AG04449 (cell line): ENCODE measurements at places on chromosomes 3 and 15.

DNA sequence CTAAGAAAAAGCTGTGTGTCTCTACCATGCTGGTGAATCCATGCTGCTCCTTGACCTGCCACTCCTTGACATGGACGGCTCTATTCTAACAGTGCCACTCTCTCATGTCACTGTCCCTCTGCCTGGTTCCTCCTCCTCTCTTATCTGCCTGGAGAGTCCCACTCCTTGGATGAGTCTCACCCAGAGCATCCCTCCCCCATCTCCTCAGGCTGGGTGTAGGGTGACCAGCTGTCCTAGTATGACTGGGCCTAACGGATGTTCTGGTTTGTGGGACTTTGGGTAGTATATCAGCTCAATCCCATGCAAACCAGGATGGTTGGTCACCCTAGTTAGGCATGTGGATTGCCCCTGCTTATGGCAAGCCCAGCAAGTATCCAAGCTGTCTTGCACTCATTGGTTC, 54.3 kb downstream of the LIPC start:
- no peak for DNase-seq

DNA sequence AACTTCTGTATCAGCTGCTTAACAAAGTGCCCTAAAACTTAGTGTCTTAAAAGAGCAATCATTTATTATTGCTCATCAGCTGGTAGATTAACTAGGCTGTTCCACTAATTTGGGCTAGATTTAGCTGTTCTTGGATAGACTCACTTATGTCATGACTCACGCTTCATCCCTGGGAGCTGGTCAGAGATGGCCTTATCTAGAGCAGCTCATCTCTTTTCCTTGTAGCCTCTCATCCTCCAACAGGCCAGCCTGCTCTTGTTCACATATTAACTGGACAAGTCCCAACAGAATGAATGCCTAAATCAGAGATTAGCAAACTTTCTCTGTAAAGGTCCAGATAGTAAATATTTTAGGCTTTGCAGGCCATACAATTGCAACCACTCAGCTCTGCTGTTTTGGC, 66.9 kb upstream of the PLAAT1 start:
- no peak for DNase-seq

GRCh38 chr3:194287977-194288706, 63.0 kb downstream of the CPN2 start:
- no peak for DNase-seq

GRCh38 chr3:188151438-188151837, 2.5 kb upstream of the LPP start:
- no peak for DNase-seq

DNA sequence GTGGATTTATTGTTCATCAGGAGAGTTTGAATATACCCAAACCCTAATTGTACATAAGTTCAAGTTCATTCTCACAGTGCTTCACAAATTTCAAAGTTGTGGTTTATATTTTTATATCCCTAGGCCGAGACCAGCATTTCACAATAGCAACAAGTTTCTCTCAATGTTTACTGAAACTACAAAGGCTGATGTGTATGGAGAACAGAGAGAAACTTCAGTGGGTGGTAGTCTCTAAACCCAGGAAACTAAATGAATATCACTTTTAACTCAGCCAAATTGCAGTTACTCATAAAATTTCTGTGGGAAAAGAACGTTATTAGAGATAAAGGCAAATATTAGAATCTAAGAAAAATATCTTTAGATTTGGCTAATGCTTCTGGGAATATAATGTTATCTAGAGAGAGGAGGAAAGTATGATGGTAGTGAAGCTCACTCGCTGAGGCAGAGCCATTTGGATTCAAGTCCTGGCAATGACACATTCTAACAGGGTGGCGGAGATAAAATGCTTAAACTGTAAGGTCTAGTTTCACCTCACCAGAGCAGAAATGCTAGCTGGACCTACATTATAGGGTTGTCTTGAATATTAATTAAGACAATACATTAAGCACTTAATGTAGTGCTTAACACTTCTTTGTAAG, 514.8 kb downstream of the EPHA3 start:
- no peak for DNase-seq

DNA sequence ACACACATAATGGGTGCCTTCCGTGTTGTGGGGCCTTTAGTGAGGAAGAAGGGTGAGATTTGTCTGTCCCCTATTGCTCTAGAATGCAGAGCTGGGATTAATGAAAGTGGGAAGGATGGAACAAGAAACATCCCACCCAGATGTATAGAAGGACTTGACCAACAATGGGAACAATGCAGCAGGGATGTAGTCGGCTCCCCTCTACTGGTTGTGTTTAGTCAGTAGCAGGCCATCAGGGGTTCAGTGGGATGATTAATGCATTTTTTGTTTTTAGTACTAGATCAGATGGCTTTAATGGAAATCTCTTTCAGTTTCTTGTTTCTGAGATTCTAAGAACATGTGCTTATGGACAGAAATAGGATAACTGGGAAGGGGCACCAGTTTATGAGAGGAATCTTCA, 156.0 kb upstream of the ROPN1 start:
- DNase-seq, result peak; percentile 5

DNA sequence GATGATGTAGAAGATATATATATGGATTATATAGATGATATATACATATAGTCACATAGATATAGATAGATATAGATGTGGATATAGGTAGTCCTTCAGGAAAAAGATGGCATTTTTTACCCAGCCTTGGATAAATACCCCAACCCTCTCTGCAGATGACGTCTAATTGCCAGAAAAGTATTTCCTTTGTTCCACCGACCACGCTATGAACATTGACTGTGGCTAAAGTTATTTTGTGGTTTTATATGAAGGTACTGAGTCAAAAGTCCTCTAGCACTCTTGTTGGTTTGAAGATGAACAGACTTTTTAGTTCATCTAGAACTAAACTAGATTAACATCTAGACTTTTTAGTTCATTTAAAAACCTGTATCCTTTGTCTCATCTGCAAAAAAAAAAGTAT, 207.7 kb downstream of the PLOD2 start:
- DNase-seq, result no peak

DNA sequence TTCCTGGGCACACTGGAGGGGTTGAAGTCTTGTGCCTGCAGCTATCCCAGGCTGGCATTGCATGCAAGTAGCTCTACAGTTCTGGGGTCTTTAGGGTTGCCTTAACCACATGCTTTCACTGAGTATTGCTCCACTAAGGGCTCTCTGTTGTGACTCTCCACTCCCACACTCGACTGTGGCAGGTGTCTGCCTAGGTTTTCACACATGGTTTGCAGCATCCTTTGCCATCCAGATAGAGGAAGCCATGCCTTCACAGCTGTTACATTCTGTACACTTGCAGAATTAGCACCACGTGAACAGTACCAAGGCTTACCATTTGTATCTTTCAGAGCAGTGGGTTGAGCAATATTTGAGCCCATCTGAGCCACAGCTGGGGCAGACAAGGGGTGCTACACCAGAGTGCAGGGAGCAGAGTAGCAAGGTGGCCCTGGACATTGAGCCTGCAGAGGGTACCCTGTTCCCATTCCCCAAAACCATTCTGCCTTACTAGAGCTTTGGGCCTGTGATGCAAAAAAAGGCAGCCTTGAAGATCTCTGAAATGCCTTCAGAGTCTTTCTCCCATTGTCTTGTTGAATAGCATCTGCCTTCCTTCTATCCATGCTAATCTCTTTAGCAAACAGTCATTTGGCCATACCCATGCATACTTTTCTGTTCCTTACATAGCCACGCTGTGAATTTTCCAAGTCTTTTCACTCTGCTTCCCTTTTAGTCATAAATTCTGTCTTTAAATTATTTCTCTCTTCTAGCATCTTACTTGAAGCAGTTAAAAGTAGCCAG, 95.2 kb upstream of the PLCL2 start:
- DNase-seq, result no peak

DNA sequence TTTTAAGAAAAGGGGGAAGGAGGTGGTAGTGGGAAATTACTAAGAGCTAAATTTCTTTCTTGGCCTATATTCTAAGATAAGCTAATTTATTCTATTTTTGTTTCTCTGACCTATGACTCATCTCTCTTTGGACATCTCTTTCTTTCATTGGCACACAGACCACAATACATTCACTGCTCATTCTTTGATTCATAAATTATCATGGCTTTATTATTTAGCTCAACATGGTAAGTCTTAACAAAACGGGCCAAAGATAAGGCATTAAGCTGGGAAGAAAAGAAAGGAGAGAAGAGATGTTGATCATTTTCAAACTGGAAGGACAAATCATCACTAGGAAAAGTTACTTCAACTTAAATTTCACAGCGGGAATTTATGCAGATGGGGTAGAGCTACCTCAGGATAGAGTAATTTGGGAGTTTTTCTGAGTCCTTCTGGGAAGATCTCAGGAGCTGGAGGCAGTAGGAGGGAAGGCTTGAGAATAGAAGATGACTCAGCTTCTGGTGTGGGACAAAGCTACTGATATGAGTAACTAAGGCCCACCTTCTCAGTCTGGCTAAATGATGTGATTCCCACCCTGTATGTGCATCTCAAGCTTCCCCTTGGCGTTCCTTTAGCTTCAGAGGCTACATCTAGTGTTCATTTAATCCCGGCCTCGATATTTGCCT, 7.5 kb upstream of the ALCAM start:
- no peak for DNase-seq

GRCh38 chr3:155657161-155657560, 87.7 kb downstream of the PLCH1 start:
- DNase-seq, result no peak

DNA sequence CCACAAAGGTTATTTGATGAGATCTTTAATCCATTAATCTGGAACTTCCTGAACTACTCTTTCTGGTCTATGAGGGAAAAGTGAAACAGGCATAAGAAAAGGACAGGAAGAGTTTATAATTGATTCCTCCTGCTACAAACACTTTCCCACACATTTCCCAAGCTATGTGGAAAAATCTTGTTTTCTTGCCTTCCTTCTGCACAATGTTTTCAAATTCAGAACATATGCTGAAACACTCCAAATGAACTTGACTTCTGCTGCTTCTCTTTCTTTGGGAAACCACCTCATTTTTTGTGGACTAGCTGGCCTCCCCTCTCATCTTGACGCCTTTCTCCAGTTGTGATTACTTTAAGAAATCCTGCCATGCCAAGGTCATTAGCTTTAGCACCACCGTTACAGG, 100.7 kb upstream of the PTPRG start:
- DNase-seq, result no peak

- no peak for DNase-seq
These were observed 35.8 kb upstream of the FBN1 start for GRCh38 chr15:48681353-48681752.

- no peak for DNase-seq
These were observed 5.7 kb upstream of the FOXB1 start for GRCh38 chr15:59998305-59998949.

GRCh38 chr3:172586436-172586835, 63.2 kb upstream of the TNFSF10 start:
- DNase-seq, result no peak

DNA sequence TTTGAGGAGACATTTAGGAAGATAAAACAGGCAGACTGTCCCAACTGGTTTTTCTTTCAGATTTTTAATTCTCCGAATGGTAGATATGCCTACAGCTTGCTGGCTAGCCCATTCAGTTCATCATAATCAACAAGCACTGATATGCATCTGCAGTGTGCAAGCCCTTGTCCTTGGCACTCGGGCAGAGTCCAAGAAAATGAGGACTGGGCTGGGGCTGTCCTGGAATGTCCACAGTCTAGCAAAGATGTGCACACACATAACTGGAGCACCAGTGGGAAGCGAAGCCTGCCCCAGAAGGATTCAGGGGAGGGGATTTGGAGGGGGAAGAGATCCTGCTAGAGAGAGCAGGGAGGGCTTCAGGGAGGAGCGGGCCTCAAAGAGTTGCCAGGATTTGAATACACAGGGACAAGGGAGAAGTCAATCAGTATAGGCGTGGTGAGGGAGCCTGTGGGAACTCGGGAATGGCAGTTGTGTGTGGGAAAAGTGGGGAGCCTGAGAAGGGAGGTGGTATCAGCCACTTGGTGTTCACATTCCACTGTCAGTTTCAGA, 8.7 kb downstream of the FAH start:
- DNase-seq, result no peak

DNA sequence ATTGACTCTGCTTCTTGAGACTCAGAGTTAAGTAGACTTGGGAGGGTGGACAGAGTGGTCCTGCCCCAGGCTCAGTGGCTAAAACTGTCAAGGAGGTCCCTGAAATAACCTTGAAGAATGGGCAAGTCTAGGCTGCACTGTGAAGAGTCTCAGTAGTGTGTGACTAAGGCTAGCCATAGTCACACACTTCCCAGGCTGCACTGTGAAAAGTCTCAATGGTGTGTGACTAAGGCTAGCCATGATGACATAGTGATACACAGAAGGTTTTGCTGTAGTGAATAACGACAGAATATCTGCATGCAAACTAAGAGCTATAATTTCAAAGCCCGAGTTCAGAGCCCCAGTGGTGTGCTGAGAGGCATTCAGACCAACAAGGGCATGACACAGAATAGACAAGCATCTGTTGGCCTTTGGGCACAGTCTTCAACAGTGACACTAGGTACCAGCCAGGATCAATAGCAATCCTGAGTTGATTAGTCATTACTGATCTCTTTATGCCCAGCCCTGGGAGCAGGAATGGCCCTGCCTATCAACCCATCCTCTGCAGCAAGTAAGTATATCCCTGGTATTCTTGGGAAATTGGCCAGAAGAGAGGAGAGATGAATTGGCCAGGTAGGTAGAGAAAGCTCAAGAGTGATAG, 72.4 kb upstream of the BBX start:
- no peak for DNase-seq

DNA sequence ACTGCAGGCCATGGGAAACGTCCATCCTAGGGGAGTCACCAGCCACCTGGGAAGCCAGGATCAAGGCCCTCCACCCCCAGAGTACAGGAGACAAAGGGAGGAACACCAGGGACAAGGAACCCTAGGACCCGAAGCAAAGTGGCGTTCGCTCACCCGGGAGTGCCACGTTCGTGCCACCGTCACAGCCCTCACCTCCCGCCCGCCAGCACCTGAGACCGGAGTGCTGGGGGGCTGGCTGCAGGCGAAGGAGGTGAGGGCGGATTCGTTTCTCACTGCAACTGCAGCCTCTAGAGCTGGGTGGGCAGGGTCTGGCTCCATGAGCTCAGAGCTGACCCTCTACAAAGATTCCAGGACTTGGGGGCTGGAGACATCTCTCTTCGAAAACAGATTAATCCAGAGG, 26.3 kb downstream of the ZDHHC19 start:
- DNase-seq, result no peak

GRCh38 chr3:184171562-184171961, 3.1 kb upstream of the AP2M1 start:
- no peak for DNase-seq

GRCh38 chr15:74235962-74236361, at the start of gene CCDC33:
TSS of gene CCDC33 (plus strand) at chr15:74236326. CDS start at chr15:74236720, 394 bp downstream.
- DNase-seq, result no peak

DNA sequence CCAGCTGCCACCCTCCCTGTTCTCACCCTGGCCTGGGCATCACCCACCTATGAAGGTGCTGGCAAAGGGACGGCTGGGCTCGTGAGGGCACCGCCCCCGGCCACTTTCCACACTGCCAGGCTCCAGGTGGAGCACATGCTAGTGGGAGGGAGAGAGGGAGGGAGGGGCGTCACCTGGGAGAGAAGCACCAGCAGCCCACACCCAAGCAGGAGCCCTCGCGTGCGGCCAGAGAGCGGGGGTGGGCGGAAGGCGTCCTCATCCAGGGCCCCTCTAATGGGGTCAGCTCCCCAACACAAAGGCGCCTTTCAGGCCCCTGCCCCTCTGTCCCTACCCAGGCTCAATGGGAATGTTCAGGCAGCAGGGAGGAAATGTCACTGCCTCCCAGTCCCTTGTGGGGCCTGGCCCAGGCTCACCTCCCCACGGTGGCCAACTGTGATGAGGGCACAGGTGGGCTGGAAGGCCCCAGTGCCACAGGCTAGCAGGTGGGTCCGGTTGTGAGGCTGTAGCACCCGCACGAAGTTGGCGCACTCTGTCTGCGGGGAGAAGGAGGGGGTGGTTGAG, 3.1 kb downstream of the SEMA3G start:
- DNase-seq, result no peak

- DNase-seq, result no peak
These were observed 59.3 kb downstream of the CYP11A1 start for GRCh38 chr15:74307827-74308811.
